ENCODE measurements at places on chromosomes 11 and 22.

DNA sequence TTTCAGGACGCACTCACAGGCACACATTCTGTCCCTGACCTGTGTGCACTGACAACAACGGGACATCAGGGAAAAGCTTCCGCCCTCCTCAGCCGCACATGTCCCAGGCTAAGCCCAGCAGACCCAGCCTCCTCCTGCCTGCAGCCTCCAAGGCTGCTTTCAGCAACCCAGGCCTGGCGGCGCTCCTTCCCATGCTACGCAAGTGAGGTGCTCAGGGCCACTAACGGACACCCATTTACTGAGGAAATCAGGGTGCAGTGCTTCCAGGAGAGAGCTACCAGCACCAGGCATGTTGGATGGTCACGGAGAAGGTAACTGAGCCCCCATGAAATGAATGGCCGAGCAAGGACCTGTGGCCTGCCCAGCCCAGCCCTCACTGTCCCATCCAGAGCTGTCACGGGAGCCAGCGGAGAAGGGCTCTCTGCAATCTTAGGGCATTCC is 6.9 kb downstream of the MOB2 start:
- no peak for DNase-seq

DNA sequence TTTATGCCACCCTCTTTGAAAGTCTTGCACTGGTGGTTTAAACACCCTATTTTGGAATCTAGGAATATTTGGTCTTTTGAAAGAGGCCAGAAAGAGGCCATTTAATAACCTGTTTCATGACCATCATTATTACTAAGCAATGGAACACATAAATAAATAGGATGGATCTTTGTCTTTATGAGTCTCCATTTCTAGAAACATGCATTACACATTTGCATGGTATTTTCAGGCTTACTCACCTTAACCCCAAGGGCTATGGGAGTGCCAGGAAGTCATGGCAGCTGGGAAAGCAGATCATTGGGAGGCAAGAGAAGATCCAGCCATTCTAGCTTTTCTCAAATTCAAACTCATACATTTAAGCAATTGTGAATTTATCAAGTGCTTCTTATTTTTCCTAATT is 185.8 kb upstream of the POU2AF2 start:
- DNase-seq: no peak

DNA sequence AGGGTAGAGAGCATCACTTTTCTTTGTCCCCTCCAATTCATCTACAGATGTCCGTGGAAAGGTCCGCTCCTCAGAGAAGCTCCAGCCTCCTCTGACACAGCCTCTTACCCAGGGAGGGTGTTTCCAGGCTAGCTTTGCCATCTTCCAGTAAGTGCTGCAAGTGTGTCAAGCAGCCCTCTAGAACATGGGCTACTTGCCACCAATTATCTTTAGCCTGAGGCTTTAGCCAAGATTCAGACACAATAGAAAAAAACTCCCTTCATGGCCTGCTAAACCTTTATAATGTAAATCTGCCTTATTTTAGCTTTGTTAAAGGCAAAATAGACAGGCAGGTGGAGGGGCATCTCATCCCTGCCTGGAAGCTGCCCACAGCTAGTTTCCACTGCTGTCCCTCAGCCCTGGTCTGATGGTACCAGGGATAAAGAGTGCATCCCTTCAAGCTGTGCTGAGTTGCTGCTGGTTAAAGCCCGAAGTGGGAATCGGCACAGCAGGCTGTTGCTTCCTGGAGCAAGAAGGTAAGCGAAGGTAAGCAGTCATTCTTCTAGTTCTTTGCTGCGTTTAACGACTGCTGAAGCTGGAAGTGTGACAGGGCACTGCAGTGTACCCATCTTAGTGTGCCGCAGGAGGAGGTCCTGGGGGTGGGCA is 190.1 kb upstream of the E2F8 start:
- no peak for DNase-seq

DNA sequence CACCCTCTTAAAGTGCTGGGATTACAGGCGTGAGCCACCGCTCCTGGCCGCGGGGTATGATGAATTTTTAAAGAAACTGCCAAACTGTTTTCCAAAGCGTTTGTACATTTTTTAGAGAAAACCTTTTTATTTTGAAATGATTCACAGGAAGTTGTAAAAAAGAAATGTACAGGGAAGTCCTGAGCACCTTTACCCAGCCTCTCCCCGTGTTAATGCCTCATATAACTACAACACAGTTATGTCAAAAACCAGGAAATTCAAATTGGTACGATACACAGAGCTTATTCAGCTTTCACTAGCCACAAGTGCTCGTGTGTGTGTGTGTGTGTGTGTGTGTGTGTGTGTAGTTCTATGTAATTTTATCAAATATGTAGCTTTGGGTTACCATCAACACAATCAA is 7.0 kb upstream of the FAM118A start:
- DNase-seq: no peak

DNA sequence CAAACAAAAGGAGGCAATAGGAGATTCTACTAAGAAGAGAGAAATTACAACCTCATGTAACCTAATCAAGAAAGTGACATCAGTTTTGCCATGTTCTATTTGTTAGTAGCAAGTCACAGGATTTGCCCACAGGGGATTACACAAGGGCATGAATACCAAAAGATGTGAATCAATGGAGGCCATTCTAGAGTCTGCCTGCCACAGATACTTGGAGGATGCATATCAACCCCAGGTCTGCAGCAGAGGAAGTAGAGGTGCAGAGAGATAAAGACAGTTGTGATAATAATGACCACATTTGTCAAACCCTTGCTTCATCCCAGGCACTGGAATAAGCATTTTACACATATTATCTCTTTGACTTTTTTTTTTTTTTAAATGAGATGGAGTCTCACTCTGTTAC is 2.4 kb upstream of the ASCC2 start:
- peak; percentile 68 for DNase-seq

- DNase-seq: no peak
Observed at GRCh38 chr11:96200243-96200642, 142.8 kb downstream of the MAML2 start.

DNA sequence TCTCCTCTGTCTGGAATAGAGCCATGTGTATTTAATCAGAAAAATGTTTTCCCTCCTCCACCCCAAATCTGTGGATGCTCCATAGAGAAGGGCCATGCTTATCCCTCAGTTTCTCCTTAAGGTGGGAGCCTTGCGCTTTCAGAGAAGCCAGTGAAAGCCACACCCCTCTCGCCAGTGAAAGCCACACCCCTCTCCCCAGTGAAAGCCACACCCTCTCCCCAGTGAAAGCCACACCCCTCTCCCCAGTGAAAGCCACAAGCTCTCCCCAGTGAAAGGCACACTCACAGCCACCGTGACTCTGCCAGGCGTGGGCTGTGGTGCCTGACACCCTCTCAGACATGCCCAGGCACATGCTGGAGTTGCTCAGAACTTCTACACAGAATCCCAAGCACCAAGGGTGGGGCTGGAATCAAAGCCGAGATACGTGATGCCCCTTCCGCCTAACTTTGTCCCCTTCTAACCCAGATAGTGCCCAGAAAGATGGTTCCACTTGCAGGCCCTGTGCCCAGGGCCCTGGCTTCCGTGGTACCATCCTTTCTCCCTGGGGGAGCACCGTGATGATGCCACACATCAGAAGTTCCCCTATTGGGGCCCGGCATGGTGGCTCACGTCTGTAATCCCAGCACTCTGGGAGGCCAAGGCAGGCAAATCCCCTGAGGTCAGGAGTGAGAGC is 16.5 kb upstream of the PRR5 start:
- peak; percentile 84 for DNase-seq

- DNase-seq: no peak
Observed at GRCh38 chr22:26399289-26399688, 29.8 kb upstream of the ASPHD2 start.

- DNase-seq: no peak
Observed at GRCh38 chr22:16970446-16970845, 37.6 kb downstream of the GAB4 start.

DNA sequence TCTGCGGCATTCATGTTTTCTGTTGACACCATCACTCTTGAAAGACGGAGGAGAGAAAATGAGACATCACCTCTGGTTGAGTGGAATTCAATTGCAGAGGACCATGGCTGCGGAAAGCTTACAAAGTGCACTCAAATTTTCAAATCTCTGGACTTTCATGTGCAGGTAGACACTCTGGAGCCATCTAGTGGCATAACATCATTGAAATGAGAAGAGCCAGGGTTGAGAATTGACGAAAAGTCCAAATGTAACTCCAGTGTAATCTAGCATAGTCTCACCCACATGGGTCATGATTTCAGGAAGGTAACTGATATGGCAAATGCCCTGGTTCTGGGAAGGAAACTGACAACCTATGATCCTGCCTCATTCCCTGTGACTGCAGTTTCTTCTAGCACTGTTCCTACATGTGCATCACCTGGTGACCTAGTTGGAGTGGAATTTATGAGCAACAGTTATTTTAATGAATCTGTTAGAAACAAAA is 687.8 kb downstream of the KCNA4 start:
- no peak for DNase-seq

DNA sequence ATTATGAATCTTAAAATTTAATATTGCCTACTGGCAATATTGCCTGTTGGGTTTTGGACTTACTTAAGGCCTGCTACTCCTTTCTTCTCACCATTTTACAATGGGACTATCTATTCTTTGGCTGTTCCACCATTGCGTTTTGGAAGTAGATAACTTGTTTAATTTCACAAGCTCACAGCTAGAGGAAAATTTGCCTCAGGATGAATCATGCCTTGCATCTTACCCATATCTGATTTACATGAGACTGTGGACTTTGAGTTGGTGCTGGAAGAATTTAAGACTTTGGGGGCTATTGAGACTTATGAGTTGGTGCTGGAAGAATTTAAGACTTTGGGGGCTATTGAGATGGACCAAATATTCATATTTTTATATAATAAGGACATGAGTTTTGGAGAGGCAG is 662.6 kb downstream of the METTL15 start:
- no peak for DNase-seq

GRCh38 chr22:29225422-29226090 is 19.9 kb downstream of the EMID1 start:
- no peak for DNase-seq

GRCh38 chr22:50274311-50274710 is 4.1 kb upstream of the MAPK11 start:
- peak; percentile 53 for DNase-seq

DNA sequence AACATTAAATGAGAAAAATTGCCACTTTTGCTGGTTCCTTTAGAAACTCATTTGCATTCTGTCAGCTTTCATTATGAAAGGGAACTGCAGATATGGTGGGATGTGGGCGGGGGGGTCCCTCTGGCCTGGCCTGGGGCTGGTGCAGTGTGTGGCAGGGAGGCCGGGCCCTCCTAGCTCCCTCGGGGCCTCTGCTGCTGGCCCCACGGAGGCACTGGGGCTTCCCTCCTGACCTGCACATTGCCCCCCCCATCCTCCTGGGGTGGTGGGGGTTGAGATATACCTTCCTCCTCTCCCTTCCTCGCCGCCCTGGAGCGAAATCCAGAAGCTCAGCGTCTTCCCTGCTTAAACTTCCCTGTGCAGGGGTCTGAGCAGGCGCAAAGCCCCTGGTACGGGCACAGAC is 1005.9 kb downstream of the BRD1 start:
- no peak for DNase-seq

- no peak for DNase-seq
Observed at GRCh38 chr11:64757549-64758329, 2.0 kb downstream of the PYGM start.

DNA sequence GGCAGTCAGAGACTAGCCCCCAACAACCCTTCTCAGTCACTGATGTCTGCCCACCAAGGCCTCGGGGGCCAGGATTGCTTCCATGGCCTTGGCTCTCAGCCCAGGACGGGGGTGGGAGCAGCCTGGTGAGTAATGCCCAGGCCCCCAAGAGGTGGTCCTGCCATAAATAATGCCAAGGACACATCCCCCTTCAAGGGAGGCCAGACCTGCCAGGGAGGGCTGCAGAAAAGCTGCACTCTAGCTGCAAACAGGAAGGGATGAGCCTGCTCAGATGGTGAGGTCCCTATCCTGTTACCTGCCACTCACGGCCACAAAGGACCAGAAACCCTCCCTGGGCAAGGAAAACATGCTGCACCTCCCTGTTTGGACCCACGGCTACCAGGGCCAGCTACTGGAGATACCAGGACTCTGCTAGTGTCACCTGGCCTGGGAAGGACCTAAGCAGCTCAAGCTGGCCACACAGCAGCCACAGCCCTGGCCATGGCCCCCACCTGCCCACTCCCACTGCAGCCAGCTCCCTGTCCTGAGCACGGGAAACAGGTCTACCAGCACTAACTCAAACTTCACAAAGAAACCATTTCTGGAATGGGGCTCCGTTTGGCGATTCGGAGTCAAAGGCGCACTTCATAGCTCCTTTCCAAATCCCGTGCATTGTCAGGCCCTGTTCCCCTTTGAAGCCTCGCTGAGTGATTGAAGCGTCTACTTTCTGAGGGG is 12.1 kb downstream of the GNB1L start:
- DNase-seq: no peak

- peak; percentile 33 for DNase-seq
Observed at GRCh38 chr11:67640021-67640757, 626 bp upstream of the TBX10 start.

DNA sequence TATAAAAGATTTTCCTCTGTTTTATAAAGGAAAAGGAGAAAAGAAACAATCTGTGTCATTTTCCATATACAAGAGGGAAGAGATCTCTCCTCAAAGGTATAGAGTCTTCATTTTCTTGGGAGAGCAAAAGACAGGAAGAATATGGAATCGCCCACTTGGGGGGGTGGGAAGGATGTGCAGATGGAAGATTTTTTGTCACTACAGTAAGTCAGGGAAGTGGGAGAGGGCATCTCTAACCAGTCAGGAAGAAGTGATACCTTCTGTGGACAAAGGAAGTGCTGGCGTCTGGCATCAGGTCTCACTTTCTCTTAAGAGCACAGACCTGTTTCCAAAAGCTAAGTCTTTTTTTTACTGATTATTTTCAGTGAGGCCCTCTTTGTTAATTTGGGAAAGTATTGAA is 1.4 kb downstream of the PRR14L start:
- peak; percentile 42 for DNase-seq

DNA sequence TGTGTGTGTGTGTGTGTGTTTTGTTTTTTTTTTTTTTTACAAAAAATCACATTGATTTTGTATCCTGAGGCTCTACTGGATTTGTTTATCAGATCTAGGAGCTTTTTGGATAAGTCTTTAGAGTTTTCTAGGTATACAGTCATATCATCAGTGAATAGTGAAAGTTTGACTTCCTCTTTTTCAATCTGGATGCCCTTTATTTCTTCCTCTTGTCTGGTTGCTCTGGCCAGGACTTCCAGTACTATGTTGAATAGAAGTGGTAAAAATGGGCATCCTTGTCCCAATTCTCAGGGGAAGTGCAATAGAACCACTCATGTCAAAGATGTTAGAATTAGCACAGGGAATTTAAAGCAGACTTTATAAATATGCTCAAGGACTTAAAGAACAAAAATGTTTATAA is 32.6 kb upstream of the PRDM11 start:
- DNase-seq: peak; percentile 34

Measured in inflammatory macrophage treated with lipopolysaccharide for 4 hours (primary cell).